ENCODE measurements at places on chromosomes 6 and 20.

GRCh38 chr20:35018590-35019371 is 63.1 kb downstream of the MYH7B start:
- DNase-seq = no peak

GRCh38 chr20:37807471-37808232 is 95.3 kb upstream of the VSTM2L start:
- DNase-seq = no peak

GRCh38 chr6:137715589-137716045 is 151.4 kb upstream of the TNFAIP3 start:
- DNase-seq = no peak

DNA sequence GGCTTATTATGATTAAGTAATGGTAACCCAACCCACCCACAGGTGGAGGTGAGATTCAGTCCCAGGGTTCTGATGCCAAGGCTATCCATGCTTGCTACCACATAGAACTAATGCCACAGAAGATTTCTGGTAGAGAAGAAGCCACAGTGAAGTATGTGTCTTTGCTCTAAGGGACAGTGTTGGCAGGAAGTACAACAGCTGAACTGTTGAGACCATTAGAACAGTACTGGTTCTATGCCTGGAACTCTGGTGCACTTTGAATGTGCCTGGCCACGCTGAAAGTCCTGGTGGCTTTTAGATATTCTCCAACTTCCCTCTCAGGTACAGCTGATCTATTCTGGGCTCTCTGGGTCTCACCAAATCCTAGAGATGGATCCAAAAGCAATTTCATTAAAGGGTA is 7.8 kb downstream of the STX7 start:
- DNase-seq = no peak

GRCh38 chr6:34062815-34063214 is 83.1 kb downstream of the GRM4 start:
- no peak for DNase-seq
